DND-41 (cell line): ENCODE measurements at places on chromosomes 4 and X.

GRCh38 chrX:13598877-13599276, 29.5 kb downstream of the EGFL6 start:
- DNase-seq = no peak

DNA sequence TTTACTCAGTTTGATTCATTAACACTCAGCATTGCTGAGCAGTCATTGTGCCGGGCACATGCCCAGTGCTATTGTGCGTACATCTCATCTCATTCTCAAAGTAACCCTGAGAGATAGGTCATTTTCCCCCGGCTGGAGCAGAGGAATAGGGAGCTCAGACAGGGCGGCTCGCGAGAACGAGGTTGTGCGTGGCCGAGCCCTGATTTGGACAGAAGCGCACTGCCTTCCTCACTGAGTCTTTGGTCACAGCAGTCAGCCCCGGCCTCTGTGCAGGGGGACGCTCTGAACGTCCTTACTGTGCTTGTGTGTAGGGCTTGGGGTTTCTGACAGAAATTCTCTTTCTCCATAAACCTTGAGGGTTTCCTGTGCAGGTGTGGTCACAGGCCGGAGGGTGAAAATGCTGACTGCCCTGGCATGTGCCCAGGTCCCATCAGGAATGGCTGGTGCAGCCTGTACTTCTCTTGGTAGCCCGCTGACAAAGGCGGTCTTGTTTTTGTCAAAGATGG, 39.5 kb downstream of the NOP14 start:
- no peak for DNase-seq

GRCh38 chr4:61666244-61666643, 466.1 kb downstream of the ADGRL3 start:
- no peak for DNase-seq

GRCh38 chr4:26360864-26361263, 40.0 kb downstream of the RBPJ start:
- DNase-seq = no peak

- DNase-seq = peak; percentile 48
Observed at GRCh38 chrX:147376601-147377422, 534.9 kb upstream of the FMR1 start.
